ENCODE measurements at places on chromosomes 1 and 21.

DNA sequence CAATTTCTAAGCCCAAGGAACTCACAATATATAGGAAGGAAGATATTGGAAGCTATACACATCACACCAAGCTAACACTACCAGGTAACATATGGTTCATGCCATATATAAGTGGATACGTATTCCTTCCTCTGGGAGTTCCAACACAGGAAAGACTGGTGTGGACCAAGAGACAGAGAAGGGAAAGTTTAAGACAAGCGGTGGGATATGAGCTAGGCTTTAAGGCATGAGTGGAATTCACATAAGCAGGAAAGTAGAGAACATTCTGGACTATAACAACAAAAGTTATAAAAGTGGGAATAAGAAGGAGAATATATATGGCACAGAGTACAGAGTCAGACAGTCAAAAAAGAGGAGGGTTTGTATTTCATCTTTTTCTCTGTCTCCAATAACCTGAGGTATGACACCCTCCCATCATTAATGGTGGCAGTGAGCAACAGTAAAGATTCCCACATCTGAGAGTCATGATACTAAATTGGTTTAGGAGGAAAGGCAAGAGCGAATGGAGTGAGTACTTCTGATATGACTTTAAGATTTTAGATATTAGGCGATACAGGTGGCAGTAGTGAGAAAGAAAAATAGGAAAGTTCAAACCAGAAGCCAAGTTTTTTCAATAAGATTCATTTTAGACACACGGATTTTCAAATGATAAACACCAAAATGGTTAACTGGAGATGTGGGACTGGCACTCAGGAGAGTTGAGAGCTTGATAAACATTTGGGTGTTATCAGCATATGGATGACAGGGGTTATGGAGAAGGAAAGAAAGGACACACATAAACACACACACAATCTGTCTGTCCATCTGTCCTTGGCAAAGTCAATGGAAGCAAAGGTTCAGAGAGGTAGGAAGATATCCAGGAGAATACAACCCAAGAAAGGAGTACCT is 87.4 kb upstream of the TTC39A start:
- DNase-seq = no peak

- no peak for DNase-seq
These were observed 4.0 kb downstream of the H3-3A start for GRCh38 chr1:226066415-226067078.

DNA sequence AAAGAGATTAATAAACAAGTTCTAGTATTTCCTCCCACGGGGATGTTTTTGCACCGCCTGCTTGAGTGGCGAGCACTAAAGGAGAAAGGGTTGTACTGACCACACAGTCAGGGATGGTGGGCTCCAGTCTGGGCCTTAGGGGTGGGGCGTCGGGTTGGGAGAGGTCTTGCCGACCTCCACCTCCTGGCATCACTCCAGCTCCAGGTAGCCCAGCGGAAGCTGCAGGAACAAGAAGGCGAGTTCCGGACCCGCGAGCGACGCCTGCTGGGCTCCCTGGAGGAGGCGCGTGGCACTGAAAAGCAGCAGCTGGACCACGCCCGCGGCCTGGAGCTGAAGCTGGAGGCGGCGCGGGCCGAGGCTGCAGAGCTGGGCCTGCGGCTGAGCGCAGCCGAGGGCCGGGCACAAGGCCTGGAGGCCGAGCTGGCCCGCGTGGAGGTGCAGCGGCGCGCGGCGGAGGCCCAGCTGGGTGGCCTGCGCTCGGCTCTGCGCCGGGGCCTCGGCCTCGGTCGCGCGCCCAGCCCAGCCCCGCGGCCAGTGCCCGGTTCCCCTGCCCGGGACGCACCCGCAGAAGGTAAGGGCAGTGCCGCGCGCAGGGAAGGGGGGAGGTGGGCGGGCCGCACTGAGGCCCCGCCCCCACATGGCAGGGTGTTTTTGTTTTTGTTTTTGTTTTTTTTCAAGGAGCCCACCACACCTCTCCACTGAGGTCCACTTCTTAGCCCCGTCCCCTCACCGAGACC is 19.7 kb downstream of the MFAP2 start:
- peak; percentile 91 for DNase-seq

- no peak for DNase-seq
These were observed 95.4 kb upstream of the DESI2 start for GRCh38 chr1:244557565-244557964.

GRCh38 chr1:175309996-175310395 is 117.4 kb upstream of the KIAA0040 start:
- DNase-seq = no peak

GRCh38 chr1:169200319-169200718 is 93.8 kb downstream of the ATP1B1 start:
- DNase-seq = no peak

DNA sequence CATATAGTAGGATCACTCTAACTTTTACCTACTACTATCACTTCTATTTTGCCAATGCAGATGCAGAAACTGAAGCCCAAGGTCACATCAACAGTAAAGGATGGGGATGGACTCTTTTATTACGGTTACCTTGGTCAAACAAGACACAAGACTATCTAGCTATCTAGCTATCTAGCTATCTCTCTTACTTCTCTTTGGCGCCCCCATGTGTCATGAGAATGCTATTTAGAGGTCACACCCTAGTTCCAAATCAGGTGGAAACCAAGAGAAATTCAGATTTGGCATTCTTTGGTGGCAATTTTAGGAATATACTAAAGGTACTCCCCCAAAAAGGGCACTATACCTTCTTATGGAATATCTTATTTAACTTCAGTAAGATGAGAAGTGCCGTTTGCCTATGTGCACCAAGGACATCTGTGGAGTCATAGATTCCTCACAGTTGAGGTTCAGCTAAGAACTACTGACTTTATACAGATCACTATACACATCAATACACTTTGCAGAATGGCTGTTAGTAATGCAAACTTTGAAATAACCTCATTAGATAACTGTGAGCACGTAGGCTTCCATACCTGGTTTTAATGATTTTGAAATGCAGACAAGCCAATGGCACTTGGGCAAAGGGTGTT is 6.7 kb downstream of the ZNF648 start:
- peak; percentile 64 for DNase-seq

Measured in Caco-2 (cell line).